ENCODE measurements at places on chromosomes 7 and 10.

GRCh38 chr7:13457790-13458189 lies 531.7 kb downstream of the ETV1 start:
- DNase-seq: peak; percentile 82

DNA sequence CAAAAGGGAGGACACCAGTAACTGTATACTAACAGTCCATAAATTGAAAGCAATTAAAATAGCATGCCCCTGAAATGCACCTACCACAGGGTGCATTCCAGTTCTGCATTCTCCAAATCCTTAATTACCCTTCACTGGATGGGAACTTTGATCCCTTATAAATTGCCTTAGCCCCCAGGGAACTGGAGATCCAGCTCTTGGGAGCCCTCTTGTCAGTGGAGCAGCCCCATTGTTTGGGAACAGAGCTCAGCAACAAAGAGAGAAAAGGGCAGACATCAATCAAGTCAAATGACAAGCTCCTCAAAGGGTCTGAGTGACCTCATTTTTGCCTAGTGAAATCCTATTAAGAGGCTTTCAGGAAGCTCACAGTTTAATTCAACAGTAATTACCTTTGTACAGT lies 472.6 kb downstream of the XPNPEP1 start:
- DNase-seq: no peak

DNA sequence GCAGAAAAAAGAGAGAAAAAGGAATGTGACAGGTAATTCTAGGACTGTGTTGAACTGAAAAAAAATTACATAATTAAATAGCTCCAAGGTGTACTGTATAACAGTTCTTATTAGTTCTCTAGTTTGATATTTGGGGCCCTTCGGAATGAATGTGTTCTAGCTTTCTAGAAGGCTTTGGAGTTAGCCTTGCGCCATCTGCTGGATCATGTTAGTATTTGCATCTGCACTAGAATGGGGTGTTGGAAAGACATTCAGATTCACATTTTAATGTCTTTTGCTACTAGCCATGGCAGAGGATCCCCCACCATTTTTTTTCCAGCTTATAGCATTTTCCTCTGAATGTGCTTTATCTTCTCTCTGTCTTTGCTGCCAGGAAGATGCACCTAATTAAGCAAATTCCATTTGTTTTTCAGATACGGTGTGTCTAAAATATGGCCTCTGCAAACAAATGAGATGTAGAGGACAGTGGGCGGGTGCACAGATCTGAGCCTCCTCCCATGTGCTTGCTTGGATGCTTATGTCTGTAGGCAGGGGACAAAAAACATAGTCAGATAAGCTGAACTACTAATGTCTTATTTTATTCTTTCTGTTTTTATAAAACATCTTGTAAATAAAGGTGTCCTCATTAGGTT lies 238.5 kb downstream of the PHF14 start:
- DNase-seq: peak; percentile 66

DNA sequence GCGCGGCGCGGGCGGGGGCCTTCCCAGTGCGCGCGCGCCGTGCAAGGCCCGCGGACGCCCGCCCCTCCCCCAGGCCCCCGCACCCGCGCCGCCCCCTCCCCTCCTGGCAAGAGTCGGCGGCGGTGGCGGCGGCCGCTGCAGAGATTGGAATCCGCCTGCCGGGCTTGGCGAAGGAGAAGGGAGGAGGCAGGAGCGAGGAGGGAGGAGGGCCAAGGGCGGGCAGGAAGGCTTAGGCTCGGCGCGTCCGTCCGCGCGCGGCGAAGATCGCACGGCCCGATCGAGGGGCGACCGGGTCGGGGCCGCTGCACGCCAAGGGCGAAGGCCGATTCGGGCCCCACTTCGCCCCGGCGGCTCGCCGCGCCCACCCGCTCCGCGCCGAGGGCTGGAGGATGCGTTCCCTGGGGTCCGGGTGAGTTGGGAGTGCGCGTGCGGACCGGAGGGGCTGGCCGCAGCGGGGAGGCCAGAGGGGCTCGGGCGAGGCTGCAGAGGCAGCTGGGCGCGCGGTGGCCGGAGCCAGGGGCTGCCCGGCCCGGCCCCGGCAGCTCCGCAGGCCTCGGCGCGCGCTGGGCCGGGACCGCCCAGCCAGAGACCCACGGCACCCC lies at the start of gene BMPR1A:
TSS of gene BMPR1A (plus strand) at position 109 of the 602 bp plus-strand sequence. CDS start 119,400 bp downstream, outside the sequence.
- DNase-seq: no peak

- no peak for DNase-seq
These were observed 169.1 kb upstream of the TNS3 start for GRCh38 chr7:47751043-47751442.

DNA sequence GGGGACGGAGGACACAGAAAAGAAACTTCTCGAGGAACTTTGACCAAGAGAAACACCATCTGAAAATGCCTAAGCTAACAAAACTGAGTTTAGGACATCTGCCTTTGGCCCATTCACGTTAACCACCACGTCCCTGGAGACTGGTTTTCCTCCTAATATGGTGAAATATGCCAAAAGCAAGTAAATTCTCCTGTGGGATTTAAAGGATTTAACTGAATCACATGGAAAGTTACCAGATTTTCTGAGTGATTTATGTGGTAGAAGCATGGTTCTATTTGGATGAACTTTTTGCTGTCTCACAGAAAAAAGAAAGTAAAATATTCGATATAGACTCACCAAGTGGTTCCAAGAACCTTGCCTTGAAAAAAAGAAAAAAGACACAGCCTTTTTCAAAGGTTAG lies 30.4 kb upstream of the BMPER start:
- DNase-seq: no peak

GRCh38 chr7:108653526-108653925 lies 83.9 kb downstream of the DNAJB9 start:
- DNase-seq: no peak

DNA sequence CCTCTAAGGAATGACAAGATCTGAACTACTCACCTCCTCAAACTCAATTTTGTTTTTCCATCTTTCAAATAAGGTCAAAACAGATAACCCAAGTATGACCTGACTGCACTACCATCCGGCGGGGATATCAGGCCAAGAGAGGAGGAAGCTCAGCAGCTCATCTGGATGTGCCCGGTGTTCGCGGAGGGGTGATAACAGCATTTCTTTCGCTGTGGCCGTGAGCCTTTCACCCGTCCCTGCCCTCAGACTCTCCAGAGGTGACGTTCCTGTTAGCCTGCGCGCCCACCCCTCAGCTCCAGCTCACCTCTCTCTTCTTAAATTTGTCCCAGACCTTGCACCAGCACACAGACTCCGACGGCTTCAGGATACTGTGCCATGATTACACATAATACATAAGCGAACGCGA lies 526 bp downstream of the ZNF248 start:
- no peak for DNase-seq

GRCh38 chr7:1025743-1026581 lies 18.4 kb upstream of the GPR146 start:
- peak; percentile 98 for DNase-seq

- no peak for DNase-seq
These were observed 19.7 kb upstream of the ITGA8 start for GRCh38 chr10:15739254-15739970.

DNA sequence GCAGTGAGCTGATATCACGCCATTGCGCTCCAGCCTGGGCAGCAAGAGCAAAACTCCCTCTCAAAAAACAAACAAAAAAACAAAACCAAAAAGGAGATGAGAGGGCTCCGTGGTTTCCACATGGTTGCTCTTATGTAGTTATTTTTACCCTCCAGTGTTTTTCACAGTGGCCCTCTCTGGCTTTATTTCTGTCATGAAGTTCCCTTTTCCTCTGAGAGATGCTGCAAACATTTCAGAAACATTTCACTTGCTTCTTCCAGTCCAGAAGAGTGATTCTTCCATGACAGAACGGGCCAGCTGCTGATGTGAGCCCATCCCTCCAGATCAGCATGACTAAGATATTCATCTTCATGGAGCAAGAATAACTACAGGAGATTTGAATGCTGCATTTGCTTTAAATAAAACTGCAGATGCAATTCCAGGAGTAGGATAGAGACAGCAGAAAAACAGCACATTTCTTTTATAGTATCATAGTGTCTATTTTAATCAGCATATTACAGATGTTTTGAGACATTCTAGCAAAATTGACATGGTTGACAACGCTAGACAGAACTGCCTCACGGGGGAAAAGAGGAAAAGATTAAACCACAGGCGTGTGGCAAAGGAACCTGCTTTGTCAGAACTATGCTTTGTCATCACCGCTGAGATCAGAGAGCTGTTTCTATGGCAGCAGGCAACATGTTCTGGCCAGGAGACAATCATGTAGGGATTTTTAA lies 40.3 kb downstream of the NRCAM start:
- DNase-seq: peak; percentile 25

DNA sequence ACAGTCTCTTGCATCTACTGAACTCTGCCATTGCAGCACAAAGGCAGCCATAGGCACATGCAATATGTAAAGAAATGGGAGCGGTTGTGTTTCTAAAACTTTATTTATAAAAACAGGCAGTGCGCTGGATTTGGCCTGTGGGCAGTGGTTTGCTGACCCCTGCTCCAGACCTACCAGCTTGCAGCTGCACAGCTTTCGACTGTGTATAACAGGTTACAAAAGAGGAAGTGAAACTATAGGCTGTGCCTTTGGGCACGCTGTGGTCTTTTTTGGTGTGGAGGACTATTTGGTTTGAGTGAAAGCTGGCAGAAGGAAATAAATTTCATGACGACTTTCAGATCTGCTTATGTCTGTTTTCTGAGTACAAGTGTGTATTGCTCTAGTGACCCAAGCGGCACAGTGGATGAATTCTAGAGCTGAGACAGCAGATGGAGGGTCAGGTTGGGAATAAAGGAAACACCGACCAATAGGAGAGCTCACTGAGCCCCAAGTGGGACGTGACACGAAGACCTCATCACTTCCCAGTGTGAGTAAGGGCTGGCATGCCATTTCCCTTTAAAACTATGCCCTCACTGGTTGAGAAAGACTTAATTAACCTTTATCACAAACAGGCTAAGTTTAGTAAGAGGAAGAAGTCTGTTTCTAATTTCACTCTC lies 152.7 kb downstream of the ANK3 start:
- no peak for DNase-seq

- DNase-seq: no peak
These were observed 81.0 kb upstream of the ITPRID1 start for GRCh38 chr7:31432836-31433340.

- no peak for DNase-seq
These were observed 8.2 kb downstream of the TFR2 start for GRCh38 chr7:100632951-100633717.

GRCh38 chr7:139763330-139763729 lies 14.5 kb downstream of the HIPK2 start:
- no peak for DNase-seq

- no peak for DNase-seq
These were observed 511.5 kb downstream of the ATRNL1 start for GRCh38 chr10:115604627-115605026.

DNA sequence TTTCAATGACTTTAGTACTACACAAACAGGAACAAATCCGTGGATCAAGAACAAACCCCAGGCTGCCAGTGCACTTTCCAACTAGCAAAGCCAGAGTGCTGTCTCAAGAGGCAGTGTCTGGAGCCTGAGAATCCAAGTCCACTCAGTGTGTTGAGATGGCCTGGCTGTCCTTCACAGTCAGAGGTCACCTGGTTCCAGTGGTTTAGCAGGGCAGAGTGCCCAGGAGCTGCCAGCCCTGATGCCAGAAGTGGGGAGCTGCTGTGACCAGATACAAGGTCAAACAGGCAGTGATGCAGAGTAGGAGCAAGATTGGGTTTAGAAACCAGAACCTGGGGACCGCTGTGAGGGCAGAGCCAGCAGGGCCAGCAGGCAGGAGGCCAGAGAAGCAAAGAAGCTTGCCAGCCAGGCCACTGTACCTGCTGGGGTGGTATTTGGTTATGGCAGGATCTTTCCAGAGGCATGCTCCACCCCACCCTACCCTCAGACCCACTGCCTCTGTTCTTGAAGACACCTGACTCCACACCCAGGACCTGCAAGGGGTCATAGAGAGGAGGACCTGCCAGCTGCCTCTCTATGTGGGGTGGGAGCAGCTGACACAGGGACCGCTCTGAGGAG lies 35.6 kb upstream of the C10orf90 start:
- DNase-seq: no peak

DNA sequence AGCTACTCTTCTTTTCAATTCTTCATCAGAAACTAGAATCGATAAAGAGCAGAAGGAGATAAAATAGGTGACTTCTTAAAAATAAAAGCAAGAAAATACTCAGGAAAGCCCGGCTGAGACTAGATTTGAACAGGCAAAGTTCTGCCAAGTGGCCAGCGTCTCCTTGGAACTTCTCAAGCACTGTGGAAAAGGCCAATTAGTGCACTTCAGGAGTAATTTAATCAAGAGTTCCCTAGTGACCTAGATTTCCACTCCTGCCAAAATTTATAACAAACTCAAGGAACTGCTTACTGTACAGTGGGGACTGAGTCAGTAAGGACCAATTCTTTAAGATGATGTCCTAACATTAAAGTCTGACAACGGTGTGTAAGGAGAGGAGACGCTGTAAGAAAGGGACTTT lies 57.3 kb downstream of the CHCHD3 start:
- DNase-seq: no peak

GRCh38 chr10:49735848-49736563 lies 26.1 kb downstream of the OGDHL start:
- DNase-seq: no peak

GRCh38 chr7:67019562-67020390 lies 23.1 kb downstream of the TYW1 start:
- DNase-seq: peak; percentile 95

DNA sequence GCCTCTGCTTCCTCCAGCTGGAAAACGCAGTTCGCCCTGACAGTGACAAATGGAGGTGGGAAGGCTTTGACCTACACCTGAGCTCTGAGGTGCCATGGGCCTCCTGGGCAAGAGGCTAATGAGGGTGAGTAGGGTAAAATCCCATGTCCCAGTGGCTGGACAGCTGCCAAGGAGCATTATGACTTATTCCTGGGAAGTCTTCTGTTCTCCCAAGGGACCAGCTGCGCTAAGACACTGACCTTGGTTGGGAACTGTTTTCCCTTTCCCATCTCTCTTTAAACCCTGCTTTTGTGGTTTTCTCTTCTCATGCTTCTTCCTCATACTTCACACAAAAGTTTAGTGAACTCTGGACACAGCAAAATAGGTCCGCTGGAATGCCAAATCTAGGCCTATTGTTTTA lies 72.6 kb downstream of the COPG2 start:
- no peak for DNase-seq

DNA sequence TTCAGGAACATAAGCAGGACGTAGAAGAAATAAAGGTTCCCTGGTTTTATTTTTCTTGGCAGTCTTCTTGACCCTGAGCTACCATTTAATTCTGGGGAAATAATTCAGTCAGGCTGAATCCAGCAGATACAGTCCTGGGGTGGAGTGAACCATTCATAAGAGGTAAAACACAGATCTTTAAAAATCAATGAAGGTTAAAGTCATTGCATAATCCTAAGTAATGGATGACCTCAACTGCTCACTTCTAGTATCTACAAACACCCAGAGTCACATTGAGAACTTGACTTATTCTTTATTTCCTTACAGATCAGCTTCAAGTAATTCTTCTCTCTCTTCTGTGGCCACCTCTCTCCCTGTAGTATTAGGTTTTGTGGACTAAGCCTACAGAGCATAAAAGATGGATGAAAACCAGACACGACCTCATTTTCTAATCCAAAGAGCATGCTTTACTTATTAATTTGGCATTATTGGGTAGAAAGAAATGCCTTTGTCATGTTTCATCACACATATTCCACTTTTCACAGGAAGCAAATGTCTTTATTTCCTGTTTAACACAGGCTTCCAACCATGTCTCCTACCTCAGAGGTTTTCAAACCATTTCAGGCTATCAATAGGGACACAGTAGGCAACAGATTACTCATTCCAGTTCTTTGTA lies 182.3 kb upstream of the IMMP2L start:
- DNase-seq: no peak

GRCh38 chr10:6741541-6741941 lies 161.5 kb upstream of the PRKCQ start:
- DNase-seq: no peak

Measured in SHP77 treated with DMSO at 0.1 percent for 48 hours (cell line).